Kidney (tissue), 22 donors: ENCODE measurements at places on chromosomes 2 and 18. TPM values are rescaled to one million over a fixed set of nuclear protein-coding genes. Genes with fewer than 3 reads are reported as not detected.

DNA sequence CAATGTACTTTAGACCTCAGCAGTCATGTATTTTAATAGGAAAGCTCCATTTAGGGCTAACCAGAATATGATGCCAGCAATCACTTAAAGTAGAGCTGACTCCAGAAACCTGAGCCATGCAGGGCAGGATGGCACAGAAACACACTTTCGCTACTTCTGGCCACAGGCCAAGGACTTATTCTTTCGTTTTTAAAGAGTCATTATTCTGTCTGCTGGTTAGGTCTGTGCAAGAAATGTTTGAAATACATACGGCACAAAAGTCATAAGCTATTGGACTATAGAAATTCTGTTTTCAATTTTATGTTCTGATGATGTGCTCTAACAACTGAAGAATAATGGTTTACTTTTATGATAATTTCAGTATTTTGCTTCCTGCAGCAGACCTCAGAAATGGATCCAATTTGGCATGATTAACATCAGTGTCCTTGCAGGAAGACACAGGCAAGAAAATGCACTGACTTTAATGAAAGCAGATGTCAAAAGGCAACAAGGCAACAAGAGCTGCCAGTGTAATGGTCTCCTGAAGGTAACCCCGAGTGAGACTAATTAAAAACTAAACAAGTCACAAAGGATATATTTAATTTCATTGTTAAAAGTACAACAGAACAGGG, 114.4 kb upstream of the CHRNA1 start:
- no peak for DNase-seq
- H3K4me1 ChIP-seq: no peaks in the 10 kb centered on the region
- no peaks in the 10 kb centered on the region for H3K36me3 ChIP-seq
- no peaks in the 10 kb centered on the region for H3K27me3 ChIP-seq
- peak overlapping the region; percentile 25 for H3K4me3 ChIP-seq

GRCh38 chr2:23757686-23758433, 169.1 kb downstream of the ATAD2B start:
- H3K27ac ChIP-seq: no peak overlapping the region
- H3K4me3 ChIP-seq: no peak overlapping the region
- peaks cover 6% of the 10 kb centered on the region for H3K36me3 ChIP-seq
- DNase-seq: no peak

Gene RGPD3
- total RNA-seq: 0.19 TPM

Gene TLK1
- total RNA-seq: 80.3 TPM

Gene VSNL1
- total RNA-seq: 0.44 TPM
